Activated CD4-positive, alpha-beta T cell treated with anti-CD3 and anti-CD28 coated beads, Interleukin-2, amount 50 U/mL, for 48 hours (primary cell): ENCODE measurements at places on chromosomes 7 and 10.

GRCh38 chr7:70340236-70340635 is 742.0 kb downstream of the AUTS2 start:
- DNase-seq: no peak

- no peak for DNase-seq
Measured at GRCh38 chr7:151730591-151730990, 146.3 kb downstream of the PRKAG2 start.

GRCh38 chr7:103772171-103772773 is 217.2 kb downstream of the RELN start:
- no peak for DNase-seq

DNA sequence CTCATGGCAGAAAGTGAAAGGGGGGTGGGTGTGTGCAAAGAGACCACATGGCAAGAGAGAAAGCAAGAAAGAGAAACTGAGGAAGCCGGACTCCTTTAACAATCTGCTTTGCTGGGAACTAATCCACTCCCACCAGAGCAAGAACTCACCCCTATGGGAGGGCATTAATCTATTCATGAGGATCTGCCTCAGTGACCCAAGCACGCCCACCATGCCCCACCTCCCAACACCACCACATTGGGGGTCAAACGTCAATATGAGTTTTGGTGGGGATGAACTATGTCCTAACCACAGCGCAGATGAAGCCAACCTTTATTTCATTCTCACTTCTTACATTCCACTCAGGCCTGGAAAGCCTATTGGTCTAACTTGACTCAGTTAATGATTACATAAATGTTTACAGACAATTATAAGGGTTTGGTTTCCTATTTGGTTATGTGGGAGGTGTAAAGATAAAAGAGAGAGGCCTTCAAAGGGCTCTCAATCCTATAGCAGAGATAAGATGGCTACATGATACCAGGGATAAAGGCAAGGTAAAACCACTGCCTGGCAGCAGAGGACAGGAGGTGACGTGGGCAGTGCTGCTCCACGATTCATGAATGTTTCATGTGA is 601.8 kb downstream of the PARD3 start:
- no peak for DNase-seq

DNA sequence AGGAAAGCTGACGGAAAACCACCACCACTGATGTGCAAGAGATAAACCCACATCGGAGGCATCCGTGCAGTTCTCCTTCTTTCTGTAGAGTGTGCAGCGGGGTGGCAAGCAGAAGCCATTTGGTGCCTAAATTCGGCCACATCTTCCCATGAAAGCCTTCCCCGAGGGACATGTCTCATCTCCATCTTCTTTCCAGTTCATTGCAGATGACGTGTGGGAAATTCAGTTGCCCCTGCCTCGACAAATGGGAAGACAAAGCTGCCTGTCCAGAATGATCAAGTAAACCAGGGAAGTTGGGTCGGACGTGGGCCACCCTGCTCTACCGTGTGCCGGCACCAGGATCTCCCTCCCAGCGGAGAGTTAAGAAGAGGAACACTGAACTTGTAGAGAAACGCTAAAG is 14.5 kb downstream of the BEND7 start:
- no peak for DNase-seq
